Camera-type eye (tissue), 1 donor: ENCODE measurements at places on chromosomes 4 and X. TPM values are rescaled to one million over a fixed set of nuclear protein-coding genes. Genes with fewer than 3 reads are reported as not detected.

SERTM2 gene
- 2.4 TPM for total RNA-seq

UPF3B gene
- 6.5 TPM for total RNA-seq

SLC35A2 gene
- 9.0 TPM for total RNA-seq

RHOXF1 gene
- not detected for total RNA-seq

CT45A5 gene
- total RNA-seq: not detected

CXCL6 gene
- not detected for total RNA-seq

ATP8A1 gene
- 105 TPM for total RNA-seq

ADGRG4 gene
- not detected for total RNA-seq

TMEM31 gene
- not detected for total RNA-seq

DUX4 gene
- total RNA-seq: not detected

COL4A5 gene
- total RNA-seq: 92.6 TPM

PAGE2B gene
- total RNA-seq: not detected
